ENCODE measurements at places on chromosomes 3 and 15. TPM values are rescaled to one million over a fixed set of nuclear protein-coding genes. Genes with fewer than 3 reads are reported as not detected.

Gene TPRA1
- 33.1 TPM for polyA plus RNA-seq

Gene LYSMD2
- polyA plus RNA-seq: 63.0 TPM

Gene SCAMP5
- not detected for polyA plus RNA-seq

DNA sequence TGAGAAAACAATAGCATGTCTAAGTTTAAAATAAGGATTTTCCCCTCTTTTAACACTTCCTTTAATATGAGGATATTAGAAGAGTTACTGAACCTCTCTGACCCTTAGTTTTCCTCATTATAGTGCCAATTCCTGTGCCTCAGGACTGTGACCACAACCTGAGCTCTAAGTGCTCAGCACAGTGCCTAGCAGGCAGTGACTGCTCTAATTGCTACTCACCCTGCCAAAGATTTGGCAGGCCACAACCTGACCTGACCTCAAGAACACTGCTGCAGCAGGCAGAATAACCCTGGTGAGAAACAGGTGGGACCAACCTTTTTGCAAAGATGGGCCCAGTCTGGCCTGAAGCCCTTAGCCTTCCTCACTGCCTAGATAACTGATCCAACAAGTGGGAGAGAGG, 35.7 kb downstream of the NBEAL2 start:
- no peak for DNase-seq

- DNase-seq: no peak
These were observed 392.8 kb downstream of the TUSC7 start for GRCh38 chr3:117102426-117102825.

DNA sequence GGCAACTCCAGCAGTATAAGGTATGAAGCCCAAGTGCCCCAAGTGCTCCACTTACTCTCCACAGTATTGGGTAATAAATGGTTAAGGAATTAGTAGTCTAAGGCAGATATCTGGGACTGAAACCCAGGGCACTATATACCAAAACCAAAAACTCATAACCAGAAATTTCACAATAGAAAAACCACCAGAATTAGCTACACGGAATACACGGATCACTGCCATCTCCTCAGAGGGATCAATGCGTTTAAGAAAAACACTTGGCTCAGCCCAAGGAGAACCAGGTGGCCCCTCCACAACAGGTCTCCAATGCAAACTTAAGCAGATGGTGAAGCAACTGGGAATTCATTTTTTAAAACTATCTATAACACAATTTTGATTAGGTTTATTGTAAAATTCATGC, 83.6 kb downstream of the FAIM start:
- no peak for DNase-seq

Gene EPHB1
- 0.30 TPM for polyA plus RNA-seq

- DNase-seq: no peak
These were observed 9.1 kb downstream of the INO80 start for GRCh38 chr15:41106947-41107346.

Gene TNFSF10
- 107 TPM for polyA plus RNA-seq

Gene GREM1
- polyA plus RNA-seq: not detected

Gene PYGO1
- polyA plus RNA-seq: not detected

- DNase-seq: no peak
These were observed 67.8 kb upstream of the CHRNB4 start for GRCh38 chr15:78708713-78709260.

Gene SMAD6
- polyA plus RNA-seq: not detected

- DNase-seq: no peak
These were observed 124.3 kb upstream of the ATP11B start for GRCh38 chr3:182668974-182669373.

Gene CIB2
- 0.56 TPM for polyA plus RNA-seq

DNA sequence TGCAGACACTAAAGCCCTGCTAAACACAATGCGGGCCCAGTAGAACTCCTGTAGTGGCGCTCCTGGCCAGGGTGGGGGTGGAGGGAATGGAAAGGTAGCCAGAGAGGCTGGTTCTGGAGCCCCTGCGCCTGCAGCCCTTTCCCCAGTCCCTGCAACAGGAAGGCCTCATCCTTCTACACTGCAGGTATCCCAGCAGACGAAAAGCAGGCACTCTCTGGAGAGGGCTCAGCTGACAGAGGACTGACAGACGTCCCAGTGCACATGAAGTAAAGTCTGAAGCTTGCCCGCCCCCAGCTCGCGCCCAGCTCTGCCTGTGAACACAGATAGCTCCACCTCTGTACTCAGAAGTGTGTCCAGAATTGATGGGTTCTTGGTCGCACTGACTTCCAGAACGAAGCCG, 46.0 kb downstream of the NSMCE3 start:
- DNase-seq: no peak

DNA sequence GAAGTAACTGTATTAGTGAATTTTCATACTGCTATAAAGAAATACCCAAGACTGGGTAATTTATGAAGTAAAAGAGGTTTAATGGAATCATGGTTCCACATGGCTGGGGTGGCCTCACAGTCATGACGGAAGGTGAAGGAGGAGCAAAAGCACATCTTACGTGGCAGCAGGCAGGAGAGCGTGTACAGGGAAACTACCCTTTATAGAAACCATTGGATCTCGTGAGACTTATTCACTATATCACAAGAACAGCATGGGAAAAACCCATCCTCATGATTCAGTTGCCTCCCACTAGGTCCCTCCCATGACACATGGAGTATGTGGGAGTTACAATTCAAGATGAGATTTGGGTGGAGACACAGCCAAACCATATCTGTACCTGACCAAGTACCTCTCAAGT, 812.3 kb upstream of the ALCAM start:
- no peak for DNase-seq

- no peak for DNase-seq
These were observed 61.6 kb upstream of the TUSC7 start for GRCh38 chr3:116647996-116648395.

DNA sequence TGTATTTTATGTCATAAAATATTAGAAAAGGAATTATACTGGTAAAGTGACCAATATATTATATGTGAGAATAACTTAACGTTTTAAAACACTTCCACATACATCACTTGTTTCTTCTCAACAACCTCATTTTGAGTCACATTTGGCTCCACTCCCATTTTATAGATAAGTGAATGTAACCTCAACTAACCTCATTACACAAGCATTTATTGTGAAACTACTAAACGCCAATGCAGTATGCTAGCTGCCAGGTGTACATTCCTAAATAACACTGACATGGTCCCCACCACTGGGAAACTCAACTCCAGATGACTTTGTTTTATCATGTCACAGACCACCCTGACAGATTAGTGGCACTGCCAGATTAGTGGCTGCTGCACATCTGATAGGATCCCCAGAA, 249.7 kb upstream of the CNTN4 start:
- no peak for DNase-seq

Gene COL8A1
- not detected for polyA plus RNA-seq

DNA sequence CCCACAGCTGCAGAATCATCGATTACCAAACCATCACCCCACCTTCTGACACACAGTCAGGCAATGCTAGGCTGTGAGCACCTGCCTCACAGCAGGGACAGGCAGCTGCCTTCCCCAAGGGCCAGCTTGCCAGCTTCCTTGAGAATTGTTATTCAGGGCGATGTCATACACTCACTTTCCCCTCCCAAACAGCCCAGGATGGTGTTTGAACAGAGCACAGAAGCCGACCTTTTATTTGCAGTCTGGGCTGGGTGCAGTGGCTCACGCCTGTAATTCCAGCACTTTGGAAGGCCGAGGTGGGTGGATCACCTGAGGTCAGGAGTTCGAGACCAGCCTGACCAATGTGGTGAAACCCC, 84.5 kb upstream of the HERC1 start:
- DNase-seq: no peak

Gene PPP1R14D
- not detected for polyA plus RNA-seq

GRCh38 chr3:127003601-127004280, 20.8 kb downstream of the PLXNA1 start:
- DNase-seq: no peak

DNA sequence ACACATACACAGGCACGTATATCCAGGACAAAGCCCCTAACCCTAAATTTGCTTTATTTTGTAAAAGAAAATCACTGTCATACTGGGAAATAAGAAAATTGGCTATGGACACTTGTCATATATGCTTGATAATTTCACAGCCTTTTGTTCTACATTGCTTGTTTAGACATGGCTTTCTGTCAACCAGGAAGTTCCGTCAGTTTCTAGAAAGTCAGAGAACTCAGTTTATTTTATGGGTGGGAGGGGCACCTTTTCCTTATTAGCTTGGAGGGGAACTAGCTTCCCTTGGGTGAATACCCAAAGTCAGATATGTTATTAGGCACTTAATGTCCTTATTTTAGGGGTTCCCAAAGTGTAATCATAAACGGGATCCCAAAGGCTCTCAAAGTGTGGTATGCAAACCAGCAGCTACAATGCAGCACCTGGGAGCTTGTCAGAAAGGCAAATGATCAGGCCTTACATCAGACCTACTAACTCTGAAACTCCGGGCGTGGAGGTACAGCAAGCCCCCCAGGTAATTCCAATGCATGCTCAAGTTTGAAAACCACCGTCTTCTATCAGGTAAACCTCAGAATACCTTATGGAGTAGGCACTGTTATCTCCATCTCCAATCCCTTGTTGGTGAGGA, 50.1 kb downstream of the CADPS start:
- no peak for DNase-seq

DNA sequence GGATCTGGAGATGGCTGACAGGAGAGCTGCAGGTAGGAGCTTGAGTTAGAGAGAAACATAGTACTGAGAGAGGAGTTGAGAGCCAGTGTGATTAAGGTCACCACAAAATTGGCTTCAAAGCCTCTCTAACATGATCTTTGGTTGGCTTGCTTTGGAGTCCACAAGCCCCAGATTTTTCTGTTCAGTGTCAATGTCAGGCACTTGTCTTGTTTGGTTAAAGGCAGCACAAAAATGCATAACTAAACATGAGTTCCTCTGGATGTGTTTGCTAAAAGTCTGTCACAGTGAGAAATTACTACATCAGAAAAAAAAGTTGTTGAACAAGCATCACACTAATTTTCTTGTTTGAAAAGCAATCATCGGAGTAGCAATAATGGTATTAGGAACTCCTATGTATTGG, 440.5 kb downstream of the NTRK3 start:
- no peak for DNase-seq

DNA sequence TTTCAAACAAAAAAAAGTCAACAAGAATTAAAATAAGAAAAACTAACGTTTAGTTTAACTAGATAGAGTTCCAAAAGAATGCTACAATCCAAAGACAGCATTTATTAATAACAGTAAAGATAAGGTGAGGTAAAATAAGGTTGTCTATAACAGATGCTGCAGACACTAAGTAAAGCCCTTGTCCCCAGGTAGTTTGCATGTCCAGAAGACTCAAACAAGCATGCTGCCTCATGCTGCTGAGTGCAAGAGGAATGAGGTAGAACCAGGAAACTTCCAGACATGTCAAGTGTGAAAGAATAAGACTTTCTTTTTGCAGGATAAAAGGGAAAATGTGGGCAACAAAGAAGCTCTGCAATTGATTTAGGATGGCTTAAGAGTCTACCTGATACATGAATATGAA, 439.2 kb downstream of the PLOD2 start:
- no peak for DNase-seq

Gene IL5RA
- 1.1 TPM for polyA plus RNA-seq
